ENCODE measurements at places on chromosomes 1 and 21.

DNA sequence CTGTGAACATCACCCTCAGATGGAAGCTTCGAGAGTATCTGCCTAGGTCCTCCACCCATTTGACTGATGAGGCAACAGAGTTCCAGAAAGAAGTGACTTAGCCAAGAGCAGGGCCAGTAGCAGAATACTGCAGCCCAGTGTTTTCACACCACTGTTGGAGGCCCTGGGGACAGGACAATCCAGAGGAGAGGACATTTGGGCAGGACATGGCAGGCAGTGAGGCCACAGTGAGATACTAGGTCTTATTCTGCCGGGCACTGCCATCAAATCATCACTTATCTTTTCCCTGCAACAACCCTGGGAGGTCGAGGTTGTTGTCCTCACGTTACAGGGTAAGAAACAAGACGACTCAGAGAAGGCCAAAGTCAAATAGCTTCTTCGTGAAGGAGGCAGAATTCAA is 5.5 kb upstream of the FOXO6 start:
- no peak for DNase-seq

DNA sequence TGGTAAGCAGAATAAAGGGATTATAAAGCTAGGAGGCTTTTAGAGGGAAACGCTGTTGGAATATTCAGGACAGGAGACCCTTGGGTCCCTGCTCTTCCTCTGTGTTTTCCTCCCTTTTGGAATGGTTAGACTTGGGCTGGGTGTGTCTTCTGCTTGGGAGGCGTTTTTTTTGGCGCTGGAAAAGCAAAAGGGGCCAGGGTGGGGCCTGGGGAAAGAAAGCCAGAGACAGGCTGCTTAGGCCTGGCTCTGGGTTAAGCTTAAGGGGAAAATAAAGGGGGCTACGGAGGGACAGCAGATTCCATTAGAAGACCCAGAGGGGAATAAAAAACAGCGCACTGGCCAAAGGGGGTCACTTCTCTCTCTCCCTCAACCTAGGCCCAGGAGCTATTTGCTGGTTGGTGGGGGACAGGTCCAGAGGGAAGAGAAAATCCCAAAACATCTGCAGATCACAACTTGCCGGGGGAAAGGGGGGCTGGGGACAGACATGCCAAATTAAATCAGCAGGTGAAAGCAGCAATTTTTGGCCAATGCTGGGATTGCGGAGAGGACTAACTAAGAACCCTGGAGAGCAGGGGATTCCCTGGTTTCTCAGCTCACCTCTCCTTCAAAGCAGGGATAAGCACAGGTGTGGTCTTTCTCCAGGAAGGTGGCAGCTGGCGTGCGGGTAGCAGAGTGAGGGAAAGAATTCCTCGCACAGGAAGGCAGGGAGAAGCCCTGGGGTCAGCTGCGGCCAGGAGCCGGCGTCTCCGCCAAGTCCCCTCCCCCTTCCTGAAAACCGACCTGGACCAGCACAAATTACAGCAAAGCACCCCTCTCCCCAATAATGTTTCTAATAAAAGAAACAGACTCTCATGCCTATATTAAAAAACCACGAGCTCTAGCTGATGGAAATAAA is 82.2 kb upstream of the AK4 start:
- peak; percentile 46 for DNase-seq

- DNase-seq, result peak; percentile 18
These were observed 41.3 kb downstream of the TBX19 start for GRCh38 chr1:168321945-168322344.

DNA sequence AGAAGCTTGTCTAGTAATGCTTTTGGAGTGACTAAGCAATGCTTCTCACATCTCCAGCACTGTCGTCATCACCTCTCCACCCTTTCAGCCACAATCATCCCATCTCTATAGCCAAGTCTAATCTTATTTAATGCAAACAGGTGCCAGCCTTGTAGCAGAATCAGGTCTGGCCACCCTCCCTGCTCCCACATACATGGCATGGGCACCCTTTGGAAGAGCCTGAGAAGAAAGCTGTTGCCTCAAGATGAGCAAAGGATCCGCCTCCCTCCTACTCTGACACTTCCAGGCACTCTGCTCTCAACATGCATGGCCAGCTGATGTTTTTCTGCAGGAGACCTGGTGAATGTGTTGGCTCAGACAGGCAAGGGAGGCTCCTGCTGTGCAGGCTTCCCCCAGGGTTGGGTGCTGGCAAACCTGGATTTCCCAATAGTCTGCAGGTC is 113.1 kb upstream of the GRIK3 start:
- peak; percentile 20 for DNase-seq

GRCh38 chr1:225926551-225927113 is 2.6 kb upstream of the PYCR2 start:
- no peak for DNase-seq

GRCh38 chr1:21192871-21193270 is 16.2 kb upstream of the EIF4G3 start:
- DNase-seq, result no peak

DNA sequence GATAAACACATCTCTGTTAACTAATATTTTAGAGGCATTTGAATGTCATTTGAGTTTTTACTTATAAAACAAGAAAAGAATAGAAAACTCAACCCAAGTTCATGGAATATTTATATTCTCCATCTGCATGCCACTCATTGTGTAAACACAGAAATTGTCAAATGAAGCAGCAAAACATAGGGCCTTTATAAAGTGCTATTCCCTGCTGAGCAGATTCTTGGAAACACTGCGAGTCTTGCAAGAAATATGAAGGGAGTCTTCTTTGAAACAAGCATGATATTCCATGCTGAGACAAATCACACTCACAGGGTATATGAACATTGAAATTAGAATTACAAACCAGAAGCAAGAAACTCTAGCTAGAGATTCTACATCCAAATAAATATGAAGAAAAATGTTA is 655.8 kb downstream of the BRINP3 start:
- no peak for DNase-seq

DNA sequence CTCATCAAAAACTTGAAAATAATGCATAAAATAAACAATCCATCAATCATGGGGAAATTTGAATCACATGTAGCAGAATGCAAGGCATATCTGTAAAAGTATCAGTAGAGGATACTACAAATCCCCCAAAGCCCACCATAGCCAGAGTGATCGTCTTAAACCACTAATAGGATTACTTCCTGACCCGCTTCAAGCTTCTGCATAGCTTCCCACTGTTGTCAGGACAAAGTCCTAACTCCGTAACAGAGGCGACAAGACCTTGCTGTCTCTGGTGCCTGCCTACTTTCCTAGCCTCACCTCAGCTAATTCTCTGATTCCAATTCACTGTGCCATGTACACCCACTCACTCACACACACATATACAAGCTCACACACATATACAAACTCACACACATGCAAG is 161.2 kb upstream of the NFIA start:
- DNase-seq, result no peak

DNA sequence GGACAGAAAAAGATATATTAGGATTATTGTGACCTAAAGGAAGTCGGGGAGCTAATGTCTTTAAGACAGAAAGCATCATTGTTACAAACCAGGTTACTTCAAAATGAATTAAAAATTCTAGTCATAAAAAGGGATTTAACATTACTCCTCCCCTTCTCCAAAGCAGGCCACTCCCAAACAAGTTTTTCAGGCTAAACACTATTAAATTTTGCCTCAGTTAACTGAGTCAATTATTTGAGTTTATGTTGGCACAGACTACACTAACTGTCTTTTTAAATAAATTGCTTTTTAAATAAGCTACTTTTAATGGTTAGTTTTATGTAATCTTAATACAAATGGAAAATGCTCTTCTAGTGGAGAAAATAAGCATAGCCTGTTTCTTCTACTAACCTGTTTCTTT is 395.0 kb upstream of the DUSP10 start:
- no peak for DNase-seq

GRCh38 chr1:27993241-27993640 is 33.5 kb downstream of the XKR8 start:
- no peak for DNase-seq

DNA sequence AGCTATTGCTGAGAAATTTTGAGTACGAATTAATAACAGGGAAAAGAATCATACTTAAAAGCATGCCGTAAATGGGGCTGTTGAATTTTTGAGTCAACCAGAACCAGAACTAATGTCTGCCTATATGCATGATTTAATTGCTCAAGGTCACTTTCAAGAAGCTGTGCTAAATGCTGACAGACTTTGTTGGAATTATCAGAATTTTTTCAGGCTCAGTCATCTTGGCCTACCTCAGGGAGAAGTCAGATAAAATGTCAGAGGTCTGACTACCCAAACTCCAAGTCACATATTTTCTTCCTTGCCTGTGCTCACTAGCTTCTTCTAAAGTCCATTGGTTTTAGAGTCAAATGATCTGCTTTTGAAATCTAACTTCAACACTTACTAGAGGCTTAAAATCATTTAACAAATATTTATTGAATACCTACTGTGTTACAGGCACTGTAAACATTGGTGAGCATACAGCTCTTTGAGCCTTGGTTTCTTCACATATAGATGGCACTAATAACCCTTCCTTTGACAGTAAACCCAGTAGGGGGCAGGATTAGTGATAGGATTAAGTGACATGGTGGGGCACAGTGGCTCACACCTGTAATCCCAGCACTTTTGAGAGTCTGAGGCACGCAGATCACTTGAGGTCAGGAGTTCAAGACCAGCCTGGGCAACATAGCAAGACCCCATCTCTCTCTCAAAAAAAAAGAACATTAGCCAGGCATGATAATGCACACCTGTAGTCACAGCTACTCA is 121.2 kb upstream of the SLC44A3 start:
- peak; percentile 63 for DNase-seq

- DNase-seq, result no peak
These were observed 40.4 kb downstream of the ATP5PO start for GRCh38 chr21:33875026-33875695.

- no peak for DNase-seq
These were observed 2.6 kb downstream of the IGSF3 start for GRCh38 chr1:116664978-116665371.

- no peak for DNase-seq
These were observed 479 bp upstream of the SNX7 start for GRCh38 chr1:98660940-98661543.

- no peak for DNase-seq
These were observed 28.4 kb downstream of the TRIM33 start for GRCh38 chr1:114482585-114482984.

DNA sequence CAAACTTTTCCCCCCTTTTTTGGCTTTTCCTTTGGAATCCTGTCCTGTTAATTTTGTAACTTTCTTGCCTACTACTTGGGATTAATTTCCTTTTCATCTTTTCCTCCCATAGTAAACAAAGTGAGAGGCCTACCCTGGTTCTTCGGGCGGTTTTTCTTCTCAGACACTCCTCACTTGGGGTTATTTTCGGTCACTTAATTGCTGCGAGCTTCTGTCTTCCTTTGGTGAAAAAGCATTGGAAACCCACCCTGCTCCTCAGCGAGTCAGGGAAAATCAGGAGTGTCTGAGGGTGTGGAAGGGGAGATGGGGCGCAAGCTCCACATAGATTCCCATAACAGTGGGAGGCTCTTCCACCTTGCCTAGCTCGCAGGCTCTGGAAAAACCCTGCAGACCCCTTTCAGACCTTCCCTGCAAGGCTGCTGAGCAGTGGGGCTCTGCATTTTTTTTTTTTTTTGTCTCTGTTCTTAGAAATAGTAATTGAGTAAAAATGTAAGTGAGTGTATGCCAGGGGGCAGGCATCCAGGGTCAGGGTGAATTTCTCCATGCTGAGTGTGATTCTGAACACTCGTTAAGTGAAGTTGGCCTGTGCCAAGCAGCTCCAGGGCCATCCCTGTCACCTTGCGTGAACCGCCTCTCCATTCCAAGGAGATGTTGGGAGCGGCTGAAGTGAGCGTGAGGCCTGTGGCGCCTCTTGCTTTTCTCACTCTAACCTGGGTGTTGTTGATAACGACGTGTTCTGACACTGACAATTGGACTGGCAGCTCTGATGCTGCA is 20.3 kb downstream of the TGFB2 start:
- no peak for DNase-seq

GRCh38 chr1:27519331-27520258 is 29.6 kb upstream of the WASF2 start:
- DNase-seq, result peak; percentile 63

DNA sequence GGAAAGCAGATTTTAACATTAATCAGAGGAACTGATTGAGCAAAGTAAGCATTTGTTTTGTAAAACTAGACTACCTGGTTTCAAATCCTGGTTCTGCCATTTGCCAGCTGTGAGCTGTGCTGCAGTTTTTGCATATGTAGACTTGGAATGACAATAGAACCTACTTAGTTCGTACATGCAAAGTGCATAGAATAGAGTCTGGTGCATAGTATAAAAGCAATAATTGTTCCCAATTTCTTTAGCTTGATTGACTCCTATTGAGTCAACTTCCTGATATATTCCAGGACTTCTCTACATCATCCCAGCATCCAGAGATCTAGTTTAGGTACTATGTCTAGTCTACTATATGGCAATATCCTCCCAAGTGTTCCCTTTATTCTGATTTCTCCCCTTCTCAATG is 144.4 kb upstream of the FGGY start:
- no peak for DNase-seq

GRCh38 chr1:28139025-28139712 is 37.3 kb downstream of the PTAFR start:
- DNase-seq, result no peak

- DNase-seq, result no peak
These were observed 26.9 kb downstream of the RAD54L start for GRCh38 chr1:46274225-46275029.

DNA sequence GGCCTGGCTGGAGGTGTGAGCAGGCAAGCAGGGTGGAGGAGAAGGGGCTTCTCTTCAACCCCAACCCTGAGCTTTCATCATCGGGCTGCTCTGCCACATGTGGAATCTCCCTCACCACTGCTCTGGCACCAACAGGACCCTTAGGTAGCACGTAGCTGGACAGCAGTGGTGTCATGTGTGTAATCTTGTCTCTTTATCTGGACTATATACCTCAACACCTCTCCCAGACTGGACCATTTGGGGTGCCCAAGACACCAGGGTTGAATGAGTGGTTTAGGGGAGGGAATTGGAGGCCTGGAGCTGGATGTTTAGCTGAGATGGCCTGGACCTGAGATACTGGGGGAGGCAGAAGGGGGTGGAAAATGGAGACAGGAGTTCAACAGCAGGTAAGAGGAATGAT is 63.0 kb downstream of the UBE2T start:
- no peak for DNase-seq

DNA sequence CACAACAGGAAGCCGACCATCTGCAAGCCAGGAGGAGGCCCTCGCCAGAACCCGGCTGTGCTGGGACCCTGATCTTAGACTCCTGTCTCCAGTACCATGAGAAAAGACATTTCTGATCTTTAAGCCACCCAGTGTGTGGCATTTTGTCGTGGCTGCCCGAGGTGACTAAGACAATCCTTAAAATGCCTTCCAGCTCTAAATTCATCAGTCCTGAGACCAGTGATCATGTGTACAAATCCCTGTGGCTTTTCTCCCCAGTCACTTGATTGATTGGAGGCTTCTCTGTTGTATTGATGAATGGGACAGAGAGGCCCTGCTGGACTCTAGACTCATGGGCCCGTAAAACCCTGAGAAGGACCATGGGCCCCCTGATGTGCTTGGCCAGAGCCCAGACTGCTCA is 36.1 kb downstream of the B3GALT5 start:
- no peak for DNase-seq
